Upper lobe of left lung (tissue), 6 donors: ENCODE measurements at places on chromosomes 7 and 10. TPM values are rescaled to one million over a fixed set of nuclear protein-coding genes. Genes with fewer than 3 reads are reported as not detected.

The SEMA4G gene
- total RNA-seq, result 8.1 TPM

The CALML3 gene
- not detected for total RNA-seq

The TMEM270 gene
- not detected for total RNA-seq

The CCL24 gene
- total RNA-seq, result not detected

The HOXA5 gene
- 7.8 TPM for total RNA-seq
